ENCODE measurements at places on chromosomes 7 and 10. TPM values are rescaled to one million over a fixed set of nuclear protein-coding genes. Genes with fewer than 3 reads are reported as not detected.

DNA sequence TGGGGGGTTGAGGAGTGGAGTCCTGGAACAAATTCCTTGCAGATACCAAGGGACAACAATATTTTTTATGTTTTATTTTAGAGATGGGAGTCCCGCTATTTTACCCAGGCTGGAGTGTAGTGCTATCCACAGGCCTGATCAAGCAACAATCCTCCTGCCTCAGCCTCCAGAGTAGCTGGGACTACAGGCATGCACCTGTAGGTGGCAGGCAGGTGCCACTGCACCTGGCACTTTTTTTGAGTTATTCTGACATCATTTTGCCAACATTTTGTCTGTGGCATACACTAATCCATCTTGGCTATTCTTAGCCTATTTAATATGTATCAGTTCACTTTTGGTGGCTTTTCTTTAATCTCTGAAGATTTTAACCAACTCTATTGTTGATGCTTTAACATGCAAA lies 317.8 kb upstream of the MTPN start:
- no peak for DNase-seq

Gene CPXM2
- 23.6 TPM for total RNA-seq

DNA sequence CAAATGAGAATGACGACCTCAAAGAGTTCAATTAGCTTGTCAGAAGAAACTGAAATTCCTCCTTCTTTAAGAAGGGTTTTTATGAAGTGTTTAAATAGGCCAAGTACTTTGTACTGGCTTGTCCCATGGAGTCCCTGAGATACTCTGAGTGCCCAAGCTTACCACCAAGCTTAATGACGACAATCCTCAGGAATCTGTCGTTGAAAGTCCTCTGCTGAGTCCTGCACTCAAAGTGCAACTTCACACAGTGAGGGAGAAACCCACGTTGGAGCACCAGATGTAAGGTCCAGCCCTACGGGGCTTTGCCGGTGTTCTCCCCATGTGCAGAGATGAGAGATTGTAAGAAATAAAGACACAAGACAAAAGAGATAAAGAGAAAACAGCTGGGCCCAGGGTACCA lies 42.8 kb upstream of the AKR1C2 start:
- no peak for DNase-seq

DNA sequence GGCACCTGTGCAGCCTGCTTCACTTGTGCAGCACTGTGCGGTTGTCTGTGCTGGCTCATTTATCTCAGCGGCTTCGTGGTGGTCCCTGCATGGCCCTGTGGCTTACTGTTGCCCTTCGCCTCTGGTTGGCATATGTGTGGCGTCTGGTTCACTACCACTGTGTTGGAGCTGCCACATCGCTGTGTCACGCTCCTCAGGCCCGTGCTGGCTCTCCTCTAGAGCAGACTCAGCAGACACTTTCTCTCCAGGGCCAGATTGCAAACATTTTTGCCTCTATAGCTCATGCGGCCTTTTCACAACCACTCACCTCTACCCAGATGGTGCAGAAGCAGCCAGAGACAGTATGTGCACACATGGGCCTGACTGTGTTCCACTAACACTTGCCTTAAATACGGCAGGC lies 37.9 kb downstream of the PPP2R2D start:
- no peak for DNase-seq

- no peak for DNase-seq
These were observed 3.2 kb upstream of the IGFBP3 start for GRCh38 chr7:45924283-45924682.

- DNase-seq: no peak
These were observed 10.1 kb downstream of the RASGEF1A start for GRCh38 chr10:43256531-43257346.

DNA sequence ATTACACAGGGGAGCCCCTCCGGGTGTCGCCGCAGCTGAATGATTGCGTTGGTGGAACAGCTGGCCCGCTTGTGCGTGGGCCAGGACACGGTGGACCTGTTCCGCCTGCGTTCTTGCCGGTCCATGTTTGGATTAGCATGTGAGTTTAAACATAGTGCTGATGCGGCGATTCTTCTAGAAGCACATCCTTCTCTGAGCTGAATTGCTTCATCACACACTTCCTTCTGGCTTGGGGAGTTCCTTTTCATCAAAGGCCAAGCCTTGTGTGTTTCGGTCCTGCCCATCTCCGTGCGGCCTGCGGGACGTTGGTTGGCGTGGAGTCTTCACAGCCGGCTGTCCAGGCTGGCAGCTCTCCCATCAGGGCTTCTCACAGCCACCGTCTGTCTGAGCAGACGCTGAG lies 45.5 kb upstream of the SLC29A4 start:
- peak; percentile 69 for DNase-seq

GRCh38 chr10:115854740-115855435 lies 418.1 kb downstream of the GFRA1 start:
- no peak for DNase-seq

GRCh38 chr7:69609541-69610373 lies 11.5 kb downstream of the AUTS2 start:
- DNase-seq: no peak

Gene CCL24
- not detected for total RNA-seq

GRCh38 chr7:20153999-20154398 lies 63.2 kb downstream of the MACC1 start:
- DNase-seq: no peak

Gene CARD11
- total RNA-seq: 52.3 TPM

Gene ATP6V0E2
- 15.0 TPM for total RNA-seq

GRCh38 chr7:783556-784490 lies 48.5 kb upstream of the SUN1 start:
- no peak for DNase-seq

GRCh38 chr7:41107938-41108448 lies 594.9 kb downstream of the INHBA start:
- no peak for DNase-seq

DNA sequence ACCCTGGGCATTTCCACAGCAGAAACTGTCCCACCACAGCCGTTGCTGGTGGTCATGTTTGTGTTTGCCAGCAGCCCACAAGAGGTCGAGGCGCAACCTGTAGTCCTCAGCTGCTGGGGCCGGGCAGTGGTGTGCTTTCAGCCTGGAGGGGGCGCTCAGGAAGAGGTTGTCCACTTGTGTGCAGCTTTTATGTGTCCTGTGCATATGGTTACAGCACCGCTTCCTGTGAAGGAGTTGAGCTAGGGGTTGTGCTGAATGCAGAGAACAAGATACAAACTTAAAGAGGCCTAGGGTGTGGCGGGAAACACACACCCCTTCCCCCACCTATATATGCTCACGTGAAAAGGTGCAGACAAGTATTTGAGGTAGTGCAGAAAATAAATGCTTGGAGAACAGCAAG lies 29.5 kb upstream of the PFKFB3 start:
- no peak for DNase-seq

Gene NSUN5
- 23.8 TPM for total RNA-seq

Gene ZC3HAV1L
- 16.2 TPM for total RNA-seq

- no peak for DNase-seq
These were observed 7.7 kb downstream of the HDAC9 start for GRCh38 chr7:18503126-18503866.

- DNase-seq: no peak
These were observed 78.8 kb downstream of the SLC25A40 start for GRCh38 chr7:87797395-87797794.

DNA sequence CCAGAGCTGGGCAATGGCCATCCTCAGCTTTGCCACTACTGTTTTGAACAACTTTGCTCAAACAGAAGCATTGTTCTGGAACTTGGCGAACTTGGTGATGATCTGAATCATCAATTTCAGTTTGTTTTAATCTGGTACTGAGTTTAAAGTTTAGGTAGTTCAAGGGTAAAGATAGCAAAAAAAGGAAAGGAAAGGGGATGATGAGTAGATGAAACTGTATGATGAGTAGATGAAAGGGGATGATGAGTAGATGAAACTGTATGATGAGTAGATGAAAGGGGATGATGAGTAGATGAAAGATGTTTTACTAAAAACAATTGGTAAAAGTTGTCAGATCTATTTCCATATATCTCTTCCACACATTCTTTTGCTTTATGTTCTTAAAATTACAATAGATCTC lies 737.0 kb downstream of the LRMDA start:
- DNase-seq: no peak
